ENCODE measurements at places on chromosomes 3 and 15.

- no peak overlapping the region for H3K4me3 ChIP-seq
- DNase-seq = no peak
- no peaks in the 10 kb centered on the region for H3K4me1 ChIP-seq
- no peaks in the 10 kb centered on the region for H3K36me3 ChIP-seq
- H3K27me3 ChIP-seq = no peaks in the 10 kb centered on the region
Observed at GRCh38 chr3:166190360-166190759, 353.1 kb upstream of the BCHE start.

DNA sequence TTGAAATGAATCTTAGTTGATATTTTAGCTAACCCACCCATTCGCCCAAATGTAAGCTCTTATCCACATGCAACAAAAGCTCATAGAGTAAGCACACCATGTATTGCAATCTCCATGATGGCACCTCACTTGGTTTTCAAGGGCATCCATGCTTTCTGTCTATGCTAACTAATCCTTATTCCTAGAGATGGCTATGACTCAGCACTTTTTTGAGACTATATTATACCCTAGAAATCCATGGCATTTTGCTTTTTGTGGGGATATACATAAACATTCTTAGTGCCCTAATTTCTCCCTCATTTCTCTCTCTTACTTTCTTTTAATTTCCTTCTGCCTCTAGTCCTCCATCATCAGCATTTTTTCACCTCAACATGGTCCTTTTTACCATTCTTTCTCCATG is 168.5 kb upstream of the STT3B start:
- no peak overlapping the region for H3K4me3 ChIP-seq
- H3K27me3 ChIP-seq = no peaks in the 10 kb centered on the region
- no peak overlapping the region for H3K27ac ChIP-seq
- no peaks in the 10 kb centered on the region for H3K36me3 ChIP-seq
- DNase-seq = no peak

DNA sequence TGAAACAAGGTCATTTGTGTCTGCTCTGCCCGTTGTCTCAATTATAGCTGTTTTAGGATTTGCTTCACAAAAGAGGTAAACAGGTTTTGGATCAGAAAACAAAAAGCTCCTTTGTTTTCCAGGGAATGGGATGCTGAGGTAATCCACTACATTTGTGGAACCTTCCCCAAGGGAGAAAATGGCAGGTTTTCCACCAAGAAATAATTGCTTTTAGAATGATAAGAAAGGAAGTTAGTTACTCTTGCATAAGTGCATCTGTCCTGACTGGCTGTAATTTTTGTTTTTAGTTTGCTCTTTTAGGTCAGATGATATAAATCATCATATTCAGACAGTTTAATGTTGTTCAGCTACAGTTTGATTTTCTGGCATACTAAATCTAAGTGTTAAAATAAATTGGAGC is 198.5 kb upstream of the COL8A1 start:
- H3K27ac ChIP-seq = no peak overlapping the region
- no peak overlapping the region for H3K4me3 ChIP-seq
- H3K27me3 ChIP-seq = no peaks in the 10 kb centered on the region
- no peaks in the 10 kb centered on the region for H3K36me3 ChIP-seq
- H3K4me1 ChIP-seq = no peaks in the 10 kb centered on the region

- H3K4me1 ChIP-seq = peaks cover 31% of the 10 kb centered on the region
- H3K27me3 ChIP-seq = no peaks in the 10 kb centered on the region
- peaks cover 13% of the 10 kb centered on the region for H3K36me3 ChIP-seq
- no peak overlapping the region for H3K27ac ChIP-seq
- H3K4me3 ChIP-seq = no peak overlapping the region
Observed at GRCh38 chr3:124731760-124732159, 1.5 kb downstream of the UMPS start.
